ENCODE measurements at places on chromosomes 16 and 17.
A peak's percentile ranks its signal among the peaks of the same experiment; 100 is the strongest.

DNA sequence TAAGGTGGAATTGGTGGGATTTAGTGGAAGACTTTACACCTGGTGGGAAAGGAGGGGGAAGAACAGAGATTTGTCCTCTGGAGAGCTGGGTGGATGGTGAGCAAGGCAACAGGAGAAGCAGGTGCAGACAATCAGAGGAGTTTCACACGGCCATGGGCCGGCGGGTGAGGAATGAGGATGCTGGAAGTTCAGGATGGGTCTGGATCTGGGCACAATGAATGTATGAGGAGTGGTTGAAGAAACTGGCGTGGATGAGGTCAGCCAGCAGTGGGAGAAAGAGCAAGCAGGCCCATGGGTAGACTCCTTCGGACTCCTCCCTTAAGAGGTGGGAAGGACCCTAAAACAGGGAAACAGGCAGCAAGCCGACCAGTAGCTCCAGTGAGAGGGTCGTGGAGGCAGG is 10.1 kb upstream of the MNT start:
- DNase-seq: no peak

GRCh38 chr17:50149417-50150353 is 792 bp downstream of the PPP1R9B start:
- DNase-seq: peak; percentile 57

GRCh38 chr16:12573730-12574383 is 229.8 kb downstream of the CPPED1 start:
- DNase-seq: peak; percentile 88

DNA sequence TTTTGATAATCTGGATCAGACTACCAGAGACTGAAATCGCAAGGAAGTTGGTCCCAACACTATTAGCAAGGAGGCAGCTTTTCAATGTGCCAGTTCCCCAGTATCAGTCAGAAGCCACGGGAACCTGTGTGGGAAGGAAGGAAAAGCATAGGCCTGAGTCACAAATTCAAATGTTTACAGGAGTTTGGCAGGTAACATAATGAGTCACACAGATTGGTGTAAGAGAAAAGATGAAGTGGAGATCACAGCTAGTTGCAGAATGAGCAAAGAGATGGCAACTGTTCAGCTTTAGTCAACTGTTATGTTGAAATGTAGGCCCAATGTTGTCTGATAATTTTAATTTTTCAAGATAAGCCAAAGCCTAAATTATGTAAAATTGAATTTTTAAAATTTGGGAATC is 28.1 kb upstream of the ITGA2B start:
- DNase-seq: peak; percentile 7

- DNase-seq: peak; percentile 34
Observed at GRCh38 chr17:63819585-63820537, 7.4 kb upstream of the PSMC5 start.

DNA sequence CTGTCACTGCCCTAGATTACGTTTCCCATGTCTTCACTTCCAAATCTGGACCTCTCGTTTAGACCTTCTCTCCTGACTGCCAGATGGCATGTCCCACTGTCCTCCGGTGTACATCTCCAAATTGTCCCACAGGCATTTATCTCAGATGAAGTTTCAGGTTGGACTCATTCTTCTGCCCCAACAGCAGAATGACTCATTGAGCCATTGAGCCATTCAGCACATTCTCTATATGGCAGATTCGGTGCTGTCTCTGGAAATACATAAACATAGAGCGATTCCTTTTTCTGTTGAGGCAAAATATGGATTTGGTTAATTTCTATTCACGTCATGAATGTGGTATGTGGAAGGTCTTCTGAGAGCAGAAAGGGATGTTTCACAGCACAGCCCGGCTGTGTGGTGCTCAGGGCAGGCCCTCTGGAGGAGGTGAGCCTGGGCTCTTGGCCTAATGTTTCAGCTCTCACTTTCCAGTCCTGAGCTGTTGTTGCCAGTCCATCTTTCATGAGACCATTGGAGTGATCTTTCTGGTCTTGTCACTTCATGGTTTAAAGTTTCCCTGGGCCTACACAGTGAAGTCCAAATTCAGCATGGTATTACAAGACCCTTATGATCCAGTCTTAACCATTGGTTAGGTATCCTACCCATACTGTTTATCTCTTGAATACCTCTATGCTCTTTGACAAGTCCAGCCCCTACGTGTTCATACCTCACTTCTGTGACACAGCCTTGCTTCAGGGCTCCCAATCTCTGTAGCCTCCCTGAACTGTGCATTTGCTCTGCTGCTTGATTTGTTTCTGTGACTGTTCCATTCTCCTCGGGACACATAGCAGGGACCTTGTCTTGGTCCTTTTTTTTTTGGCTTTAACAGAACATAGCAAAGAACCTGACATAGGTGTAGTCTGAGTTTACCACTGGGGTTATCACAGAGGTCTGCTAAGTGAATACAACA is 15.9 kb downstream of the HAPSTR1 start:
- no peak for DNase-seq

- no peak for DNase-seq
Observed at GRCh38 chr16:82005027-82005830, 6.0 kb downstream of the SDR42E1 start.

DNA sequence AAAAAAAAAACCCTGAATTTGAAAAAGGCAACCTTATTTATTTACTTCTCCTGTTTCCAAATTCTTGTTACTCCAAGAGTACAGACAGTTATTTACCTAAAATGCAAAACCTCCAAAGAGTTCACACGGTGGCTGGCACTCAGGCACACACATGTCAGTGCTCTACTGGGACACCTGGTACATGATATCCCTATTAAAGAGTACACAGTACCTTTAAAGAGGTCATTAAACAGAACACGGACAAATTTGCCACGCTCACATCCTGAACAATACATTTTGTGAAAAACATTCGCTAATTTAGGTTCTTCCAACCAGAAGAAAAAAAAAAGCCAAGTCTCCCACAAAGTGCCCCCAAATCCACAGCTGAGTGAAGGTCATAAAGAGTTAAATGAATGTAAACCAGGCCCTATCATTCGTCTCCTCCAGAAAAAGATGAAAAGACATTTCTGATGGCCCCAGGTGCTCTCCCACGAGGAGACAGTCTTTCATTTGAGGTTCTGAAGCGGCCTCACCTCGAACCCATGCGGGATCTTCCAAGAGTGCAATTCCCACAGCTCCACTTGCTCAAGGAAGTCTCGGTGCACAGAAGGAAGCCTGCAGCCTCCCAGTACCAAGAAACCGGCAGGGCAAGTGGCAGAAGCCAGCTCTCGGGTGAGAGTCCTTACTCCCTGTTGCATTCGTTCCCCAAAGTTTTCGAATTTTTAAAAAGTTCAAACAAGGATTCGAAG is 993 bp downstream of the ERN1 start:
- peak; percentile 18 for DNase-seq

DNA sequence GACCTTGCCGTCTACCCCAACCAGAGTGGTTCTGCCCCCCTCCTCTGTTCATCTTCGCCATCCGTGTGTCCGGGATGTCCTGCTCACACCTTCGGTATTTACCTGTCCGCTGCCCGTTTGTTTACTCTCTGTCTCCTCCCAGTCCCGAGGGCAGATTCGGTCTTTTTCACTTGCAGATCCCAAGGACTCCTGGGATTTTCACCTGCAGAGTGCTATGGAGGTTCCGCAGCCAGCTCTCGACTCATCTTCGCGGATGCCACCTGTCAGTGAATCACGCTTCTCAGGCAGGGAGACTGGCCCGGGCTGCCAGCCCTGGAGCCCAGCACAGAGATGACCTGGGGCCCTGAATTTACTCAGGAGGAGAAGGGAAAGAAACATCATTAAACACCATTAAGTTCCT is 8.1 kb downstream of the CRISPLD2 start:
- DNase-seq: no peak

DNA sequence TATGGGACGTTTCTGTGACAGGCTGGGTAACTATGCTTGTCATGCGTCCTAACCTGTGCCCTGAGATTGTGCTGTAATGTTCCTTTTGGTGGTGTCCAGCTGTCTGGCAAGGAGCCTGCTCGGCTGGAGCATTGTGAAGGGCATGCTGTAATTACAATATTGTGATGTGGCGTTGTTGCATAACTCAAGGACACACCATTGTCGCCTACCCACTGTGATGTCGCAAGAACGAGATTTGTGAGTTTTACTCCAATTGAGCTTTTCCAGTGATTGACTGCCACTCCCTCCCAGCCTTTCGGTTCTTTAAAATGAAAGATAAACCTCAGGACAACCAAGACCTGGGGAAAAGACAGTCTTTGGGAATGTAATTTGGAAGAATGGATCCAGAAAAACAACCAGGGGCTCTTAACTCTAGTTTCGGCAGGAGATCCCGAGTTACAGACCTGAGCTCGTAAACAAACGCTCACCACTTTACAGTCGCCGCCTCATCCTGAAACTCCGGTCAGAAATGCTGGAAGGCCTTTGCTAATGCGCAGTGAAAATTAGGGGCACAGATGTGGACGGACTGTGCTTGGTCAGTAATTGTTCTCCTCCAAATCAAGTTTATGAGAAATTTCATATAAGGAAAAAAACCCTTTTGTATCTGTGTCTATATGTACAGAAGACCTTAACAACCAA is 1.3 kb downstream of the ZNF750 start:
- no peak for DNase-seq

DNA sequence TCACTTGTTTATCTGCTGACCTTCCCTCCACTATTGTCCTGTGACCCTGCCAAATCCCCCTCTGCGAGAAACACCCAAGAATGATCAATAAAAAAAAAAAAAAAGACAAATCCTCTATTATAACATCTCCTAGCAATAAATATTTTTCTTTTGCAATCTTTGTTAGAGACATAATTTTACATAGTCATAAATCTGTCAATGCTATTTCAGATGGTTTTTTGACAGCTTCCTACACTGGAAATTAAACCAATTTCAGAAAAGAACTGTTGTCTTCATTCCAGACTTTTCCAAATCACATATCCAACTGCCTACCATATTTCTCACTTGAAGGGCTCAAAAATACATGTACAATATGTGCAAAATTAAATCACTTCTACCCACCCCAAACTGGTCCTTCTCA is 3.7 kb downstream of the METTL16 start:
- DNase-seq: no peak

GRCh38 chr17:36921095-36921851 is 16.0 kb upstream of the LHX1 start:
- peak; percentile 86 for DNase-seq

DNA sequence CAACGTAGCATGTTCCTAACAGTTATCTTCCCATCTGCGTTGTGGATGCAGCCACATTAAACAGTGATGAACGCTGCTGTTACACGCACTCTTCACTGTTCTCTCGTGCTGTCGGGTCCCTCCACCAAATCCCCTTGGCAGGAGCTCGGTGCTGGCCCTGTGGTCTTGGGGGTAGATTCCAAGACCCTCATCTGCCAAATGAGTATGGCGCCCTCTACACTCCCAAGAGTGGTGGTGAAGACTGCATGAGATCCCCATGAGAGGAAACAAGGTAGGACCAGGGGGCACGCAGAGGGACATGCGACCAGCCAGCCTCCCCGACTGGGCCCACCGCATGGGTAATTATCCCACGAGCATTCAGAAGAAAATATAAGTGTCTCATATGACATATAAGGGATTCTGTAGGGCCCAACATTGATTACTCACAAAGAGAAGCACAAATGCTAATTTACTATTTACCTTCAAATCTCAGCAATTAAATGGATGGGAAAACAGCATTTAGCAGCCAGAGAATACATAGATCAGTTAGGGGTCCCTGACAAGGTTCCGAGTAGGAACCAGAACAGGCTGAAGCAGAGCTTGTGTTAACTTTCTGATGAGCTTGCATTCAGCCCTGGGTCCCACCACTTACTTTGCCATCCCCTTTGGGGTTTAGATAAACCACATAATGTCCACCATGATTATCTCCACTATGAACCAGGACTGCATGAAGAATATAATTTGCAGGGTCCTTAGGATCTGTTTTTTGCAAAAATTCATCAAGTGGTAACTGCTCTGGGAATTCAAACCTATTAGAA is 23.8 kb downstream of the LITAFD start:
- no peak for DNase-seq

DNA sequence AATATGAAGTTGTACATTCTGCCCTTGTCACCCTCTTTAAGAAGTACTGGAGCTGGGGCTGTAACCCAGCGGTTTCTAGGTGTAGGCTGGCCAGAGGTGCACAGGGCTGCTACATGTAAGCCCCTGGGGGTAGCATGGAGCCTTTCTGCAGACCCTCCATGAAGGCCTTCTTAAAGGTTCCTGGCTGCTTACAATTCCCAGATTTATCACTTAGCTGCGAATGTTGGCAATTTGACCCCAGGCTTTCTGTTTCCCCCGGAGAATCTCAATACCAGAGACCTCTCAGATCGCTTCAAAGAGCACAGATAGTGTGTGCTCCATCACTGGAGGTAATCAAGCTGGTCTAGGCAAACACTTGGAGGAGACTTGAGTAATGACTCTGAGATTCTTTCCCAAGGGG is 309.4 kb downstream of the CBLN1 start:
- DNase-seq: no peak

DNA sequence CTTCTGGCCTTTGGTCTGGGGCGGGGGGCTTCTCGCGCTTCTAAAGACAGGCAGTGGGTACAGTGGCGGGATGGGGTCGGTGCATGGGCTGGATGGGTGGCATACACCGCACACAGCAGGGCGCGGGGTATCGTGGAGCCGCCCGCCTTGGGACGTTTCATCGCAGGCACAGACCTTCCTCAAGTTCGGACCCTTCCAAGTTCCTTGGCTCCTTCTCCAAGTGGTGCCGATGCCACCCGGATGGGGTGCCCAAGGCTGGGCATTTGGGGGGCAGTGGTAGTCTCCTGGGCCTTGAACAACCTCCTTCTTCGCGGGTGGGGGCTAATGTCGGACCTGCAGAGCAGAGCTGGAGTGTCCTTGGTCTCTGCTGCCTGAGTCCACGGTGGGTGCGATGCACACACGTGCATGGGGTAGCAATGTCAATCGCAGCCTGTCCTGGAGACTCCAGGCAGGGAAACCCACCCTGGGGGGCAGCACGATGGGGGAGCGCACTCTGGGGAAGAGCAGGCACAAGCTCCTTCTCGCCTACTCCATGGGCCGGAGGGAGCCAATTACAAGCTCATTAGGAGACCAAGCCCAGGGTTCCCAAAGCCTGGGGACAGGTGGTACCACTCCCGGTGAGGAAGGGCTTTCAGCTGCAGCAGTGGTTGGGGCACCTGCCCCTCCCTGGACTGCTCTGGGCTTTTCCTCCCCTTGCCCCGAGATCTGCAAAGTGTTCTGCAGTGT is 686 bp upstream of the MTSS2 start:
- no peak for DNase-seq

DNA sequence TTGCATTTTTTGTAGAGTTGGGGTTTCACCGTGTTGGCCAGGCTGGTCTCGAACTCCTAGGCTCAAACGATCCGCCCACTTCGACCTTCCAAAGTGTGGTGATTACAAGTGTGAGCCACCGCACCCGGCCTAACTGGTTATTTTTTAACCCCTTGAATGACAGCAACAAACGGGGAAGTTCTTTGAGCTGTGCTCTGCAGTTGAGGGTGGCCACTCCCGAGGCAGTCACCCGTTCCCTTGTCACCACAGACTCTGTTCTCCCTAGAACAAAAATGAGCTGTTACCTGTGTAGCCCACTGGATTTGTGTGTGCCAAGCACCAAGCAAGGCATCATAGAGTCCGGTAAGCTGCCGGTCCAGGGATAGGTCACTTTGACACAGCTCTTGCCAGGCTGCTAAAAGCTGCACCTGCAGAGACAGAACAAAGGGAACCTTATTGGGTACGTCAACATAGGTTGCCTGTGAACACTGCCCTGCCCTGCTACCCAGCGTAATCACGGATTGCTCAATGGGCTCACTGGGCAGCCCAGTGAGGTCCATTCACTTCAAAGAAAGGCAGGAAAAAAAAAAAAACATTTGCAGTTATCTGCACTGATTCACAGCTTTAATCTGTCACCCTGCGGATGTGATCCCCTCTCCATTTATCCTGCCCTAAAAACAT is 19.6 kb downstream of the COG7 start:
- DNase-seq: no peak

Data from activated CD8-positive, alpha-beta T cell treated with anti-CD3 and anti-CD28 coated beads for 36 hours (primary cell).